ENCODE measurements at places on chromosomes 12 and 14.

- DNase-seq = no peak
Measured at GRCh38 chr14:58783792-58784511, 146.2 kb downstream of the DACT1 start.

DNA sequence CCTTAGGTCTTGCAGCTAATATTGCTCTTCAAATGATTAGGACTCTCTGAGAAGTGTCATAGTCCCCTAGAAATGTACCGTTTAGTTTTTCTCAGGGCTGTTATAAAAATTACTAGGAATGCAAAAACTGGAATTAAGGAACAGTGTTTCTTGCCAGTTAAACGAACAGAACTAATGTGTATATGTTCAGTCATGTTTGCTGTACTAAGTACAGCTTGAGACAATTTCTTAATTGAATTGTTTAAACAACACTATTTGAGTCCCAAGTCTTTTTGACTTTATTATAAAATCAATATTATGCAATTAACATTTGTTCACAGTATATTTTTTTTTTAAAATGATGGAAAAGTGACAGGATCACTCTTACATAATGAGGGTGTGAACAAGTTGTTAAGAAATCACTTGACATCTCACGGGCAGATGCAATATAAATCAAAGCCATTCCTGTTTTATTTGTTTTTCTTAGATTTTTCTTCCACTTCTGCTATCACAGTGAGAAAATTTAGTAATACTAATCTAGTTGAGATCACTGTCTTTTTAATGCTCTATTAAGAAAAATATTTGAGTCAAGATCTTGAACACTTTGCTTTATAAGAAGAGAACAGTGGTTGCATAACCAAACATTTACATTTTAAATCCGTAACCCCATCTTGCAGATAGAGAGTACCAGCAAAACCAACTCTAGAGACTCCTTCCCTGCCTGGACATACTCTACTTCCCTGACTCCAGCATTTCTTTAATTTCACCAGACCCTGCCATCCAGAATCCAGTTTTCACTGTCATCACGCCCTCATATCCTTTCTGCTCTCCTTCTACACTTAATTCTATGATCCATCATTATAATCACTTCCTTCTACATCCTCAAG, 140.7 kb upstream of the KITLG start:
- DNase-seq = no peak

GRCh38 chr14:95318399-95319311, 1.1 kb downstream of the CLMN start:
- no peak for DNase-seq

- DNase-seq = no peak
Measured at GRCh38 chr14:74176400-74176793, 62.9 kb upstream of the VSX2 start.

GRCh38 chr14:75597149-75597548, 18.7 kb downstream of the FLVCR2 start:
- DNase-seq = no peak

DNA sequence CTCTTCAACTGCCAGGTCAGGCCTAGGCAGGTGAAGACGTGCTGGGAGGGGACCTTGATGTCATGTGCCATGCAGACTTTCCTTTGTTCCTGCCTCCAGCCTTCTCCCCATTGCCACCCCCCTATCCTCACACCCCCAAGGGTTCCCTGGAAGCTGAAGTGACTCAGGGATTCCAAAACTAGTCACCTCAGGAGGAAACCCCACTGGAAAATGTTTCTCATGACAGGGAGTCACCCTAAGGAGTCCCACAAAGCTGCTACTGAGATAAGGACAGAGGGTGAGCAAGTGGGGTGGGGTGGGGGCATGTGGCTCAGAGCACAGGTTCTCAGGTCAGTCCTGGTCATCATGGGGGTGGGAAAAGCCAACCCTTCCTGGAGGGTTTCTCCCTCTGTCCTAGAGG, 2.4 kb upstream of the IL25 start:
- DNase-seq = no peak

DNA sequence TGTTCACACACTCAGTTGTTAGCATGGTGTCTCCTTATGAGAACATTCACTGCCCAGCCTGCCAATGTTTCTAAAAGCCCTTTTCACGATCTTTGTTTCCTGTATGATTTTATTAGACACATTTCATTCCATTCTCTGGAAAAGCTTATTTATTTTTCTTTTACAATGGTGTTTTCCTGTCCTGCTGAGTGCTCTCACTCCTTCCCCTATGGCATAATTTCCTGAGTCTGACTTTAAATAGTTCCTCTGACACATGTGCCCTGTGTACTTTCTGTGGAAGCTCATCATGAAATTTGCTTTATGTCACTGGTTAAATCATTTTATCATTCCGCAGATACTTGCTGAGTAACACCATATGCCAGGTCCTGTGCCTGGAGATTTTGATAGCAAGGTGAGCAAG, 612.0 kb downstream of the FLRT2 start:
- DNase-seq = no peak

- DNase-seq = no peak
Measured at GRCh38 chr14:85040046-85040685, 489.8 kb upstream of the FLRT2 start.

DNA sequence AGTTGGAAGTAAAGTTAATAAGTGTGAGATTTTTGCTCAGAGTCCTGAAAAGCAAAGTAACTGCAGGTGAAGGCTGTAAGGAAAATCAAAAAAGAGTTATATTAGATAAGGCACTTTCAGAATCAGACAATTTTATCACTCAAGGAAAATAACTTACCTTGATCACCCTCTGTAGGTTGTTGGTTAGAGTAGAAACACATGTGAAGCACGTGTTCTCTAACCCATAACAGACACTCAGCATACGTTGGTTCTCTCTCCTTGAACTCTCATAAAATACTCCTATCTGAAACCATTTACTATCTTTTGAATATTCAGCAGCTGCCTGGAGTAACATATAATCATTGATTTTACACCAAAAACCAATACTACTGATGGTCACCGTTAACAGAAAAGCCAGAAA, 335.5 kb downstream of the KCNH5 start:
- no peak for DNase-seq

- no peak for DNase-seq
Measured at GRCh38 chr12:106861984-106862916, 87.8 kb downstream of the RIC8B start.

DNA sequence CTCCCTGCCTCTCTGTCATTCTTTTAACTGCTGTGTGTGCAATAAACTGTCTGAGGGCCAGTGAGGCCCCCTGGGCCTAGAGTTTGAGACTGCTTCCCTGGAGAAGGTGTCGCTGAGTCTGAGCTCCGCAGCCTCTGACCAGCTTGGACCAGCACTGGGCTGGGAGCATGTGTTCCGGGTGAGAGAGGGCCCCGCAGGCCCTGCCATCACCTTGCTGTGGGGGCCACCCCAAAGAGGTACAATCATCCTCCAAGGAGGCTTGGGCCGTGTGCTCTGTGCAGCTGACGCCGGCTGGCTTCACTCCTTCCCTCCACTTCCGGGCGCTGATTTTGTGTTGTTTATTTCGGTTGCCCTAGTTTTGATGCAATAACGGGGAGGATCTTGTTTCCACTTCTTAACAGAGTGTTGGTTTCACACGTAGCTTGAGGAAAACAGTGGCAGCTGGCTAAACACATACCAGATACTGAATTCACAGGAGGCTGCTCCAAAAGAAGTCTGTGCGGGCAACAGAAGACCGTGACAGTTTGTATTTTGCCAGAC, 121.6 kb downstream of the TMEM132C start:
- DNase-seq = no peak

GRCh38 chr12:113152196-113152834, 2.8 kb downstream of the CFAP73 start:
- DNase-seq = no peak

DNA sequence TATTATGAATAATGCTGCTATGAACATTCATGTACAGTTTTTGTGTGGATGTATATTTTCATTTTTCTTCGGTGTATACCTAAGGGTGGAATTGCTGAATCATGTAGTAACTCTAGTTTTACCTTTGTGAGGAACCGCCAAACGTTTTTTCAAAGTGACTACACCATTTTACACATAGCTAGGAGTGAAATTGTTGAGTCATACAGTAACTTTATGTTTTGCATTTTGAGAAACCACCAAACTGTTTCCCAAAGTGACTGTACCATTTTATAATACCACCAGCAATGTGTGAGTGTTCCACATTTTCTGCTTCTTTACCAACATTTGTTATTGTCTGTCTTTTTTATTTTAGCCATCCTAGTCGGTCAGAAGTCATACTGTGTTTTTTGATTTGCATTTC, 3.1 kb upstream of the TPH2 start:
- no peak for DNase-seq

DNA sequence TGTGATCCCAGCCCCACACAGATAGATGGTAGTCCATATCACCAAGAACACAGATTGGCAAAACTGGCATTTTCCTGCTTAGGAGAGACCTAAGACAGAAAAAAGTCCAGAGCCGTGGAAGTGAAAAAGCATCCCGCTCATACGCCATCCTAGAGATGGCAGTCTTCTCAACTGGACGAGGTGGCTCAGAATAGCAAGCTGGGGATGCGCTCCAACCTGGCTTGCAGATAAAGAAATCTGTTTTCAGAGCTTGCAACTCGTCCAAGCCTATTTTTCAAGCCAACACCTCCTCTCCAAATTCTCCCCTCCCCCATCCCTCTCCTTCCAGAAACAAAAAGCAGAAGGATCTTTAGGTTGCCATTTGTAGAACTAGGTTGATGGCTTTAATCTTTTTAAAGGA, 74.3 kb upstream of the OTX2 start:
- no peak for DNase-seq

- DNase-seq = no peak
Measured at GRCh38 chr14:93741556-93742230, 46.6 kb downstream of the PRIMA1 start.

GRCh38 chr12:80867941-80868340, 69.8 kb downstream of the LIN7A start:
- no peak for DNase-seq

DNA sequence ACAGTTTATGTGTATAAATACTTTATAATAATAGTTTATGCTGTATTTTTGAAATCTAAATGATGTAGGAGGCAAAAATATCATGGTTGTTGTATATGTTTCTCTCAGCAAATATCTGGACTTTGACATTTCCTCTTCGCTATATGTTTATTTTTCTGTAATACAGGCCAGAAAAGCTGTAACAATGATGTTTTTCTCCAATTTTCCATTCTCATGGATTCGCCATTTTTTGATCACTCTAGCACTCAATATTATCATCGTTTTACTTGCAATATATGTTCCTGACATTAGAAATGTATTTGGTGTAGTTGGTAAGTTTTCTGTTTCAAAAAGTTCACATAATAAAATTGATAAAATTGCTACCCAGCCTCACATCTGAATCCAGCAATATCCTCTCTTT, 70.6 kb downstream of the SLC38A6 start:
- no peak for DNase-seq

DNA sequence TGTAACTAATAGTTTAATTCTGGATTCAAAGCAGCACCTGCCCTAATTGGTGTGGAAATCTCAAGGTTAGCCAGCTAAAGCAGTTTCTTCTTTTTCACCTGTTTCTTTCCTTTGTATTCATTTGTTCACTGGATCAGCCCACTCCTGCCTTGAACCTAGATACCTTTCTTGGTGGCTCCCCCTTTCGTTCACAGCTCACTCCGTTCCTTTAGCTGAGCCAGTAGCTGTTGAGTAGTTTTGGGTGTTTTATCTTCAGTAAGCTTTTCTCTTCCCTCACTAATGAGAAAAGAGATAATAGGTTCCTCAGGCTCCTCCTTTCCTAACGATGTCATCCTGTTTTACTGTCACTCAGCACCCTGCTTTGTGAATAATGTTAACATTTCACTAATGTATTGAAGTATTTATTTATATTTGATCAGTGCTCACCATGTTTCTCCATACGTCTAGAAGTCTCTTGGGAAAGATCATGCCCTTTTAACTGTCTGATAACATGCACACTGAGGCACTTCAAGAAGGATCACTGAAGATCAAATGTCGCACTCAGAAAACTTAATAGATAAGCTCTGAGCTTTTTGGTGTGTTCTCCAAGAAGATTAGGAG, 121.1 kb downstream of the TGFB3 start:
- no peak for DNase-seq

GRCh38 chr12:113186033-113186365, 478 bp downstream of the RITA1 start:
- no peak for DNase-seq

DNA sequence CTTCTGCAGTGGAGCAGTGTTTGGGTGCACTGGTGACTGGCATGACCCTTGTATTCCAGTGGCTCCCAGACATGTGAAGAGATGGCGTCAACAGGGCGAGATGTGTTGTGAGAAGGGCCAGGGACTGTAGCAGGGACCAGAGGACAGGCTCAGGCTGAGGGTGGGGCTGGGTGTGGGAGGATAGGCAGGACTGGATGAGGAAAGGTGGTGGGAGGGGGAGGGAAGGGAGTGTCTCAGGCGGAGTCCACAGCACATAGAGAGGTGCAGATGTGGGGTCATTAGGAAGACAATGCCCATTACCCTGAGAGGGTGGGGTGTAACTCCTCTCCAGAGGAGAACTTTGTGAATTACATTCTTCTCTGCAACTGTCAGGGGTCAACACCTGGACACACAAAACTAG, 78.5 kb downstream of the DICER1 start:
- no peak for DNase-seq

GRCh38 chr12:68439368-68440045, 107.3 kb upstream of the MDM1 start:
- DNase-seq = no peak

Data from hippocampal formation (tissue), 2 donors.